Spinal cord (tissue), 10 donors: ENCODE measurements at places on chromosomes 6 and 20. TPM values are rescaled to one million over a fixed set of nuclear protein-coding genes. Genes with fewer than 3 reads are reported as not detected.

The SIRPB1 gene
- total RNA-seq: not detected

DNA sequence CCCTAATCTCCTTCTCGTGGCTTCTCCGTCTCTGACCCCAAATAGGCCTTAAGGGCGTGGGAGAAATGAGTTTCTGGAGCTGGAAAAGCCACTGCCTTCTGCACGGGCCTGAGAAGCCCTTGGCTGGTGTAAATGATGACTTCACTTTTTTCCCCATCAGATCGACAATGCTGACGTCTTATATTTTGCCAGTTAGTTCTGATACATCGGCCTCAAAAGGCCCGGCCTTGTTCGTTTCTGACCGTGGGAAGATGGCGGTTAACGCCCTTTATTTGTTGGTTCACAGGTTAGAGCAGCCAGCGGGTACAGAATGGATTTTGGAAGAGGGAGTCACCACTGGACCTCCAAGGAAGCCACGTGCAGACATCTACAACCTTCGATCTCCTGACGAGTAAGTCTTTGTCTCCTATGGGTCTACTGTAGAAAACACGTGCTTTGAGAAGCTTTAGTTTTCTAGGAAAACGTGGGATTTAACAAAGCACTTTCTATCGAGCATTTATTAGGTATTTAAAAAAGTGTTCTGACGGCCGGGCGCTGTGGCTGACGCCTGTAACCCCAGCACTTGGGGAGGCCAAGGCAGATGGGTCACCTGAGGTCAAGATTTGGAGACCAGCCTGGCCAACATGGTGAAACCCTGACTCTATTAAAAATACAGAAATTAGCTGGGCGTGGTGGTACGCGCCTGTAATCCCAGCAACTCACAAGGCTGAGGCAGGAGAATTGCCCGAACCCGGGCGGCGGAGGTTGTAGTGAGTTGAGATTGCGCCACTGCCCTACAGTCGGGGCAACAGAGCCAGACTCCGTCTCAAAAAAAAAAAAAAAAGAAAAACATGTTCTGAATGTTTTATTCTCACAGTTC, 1.2 kb upstream of the ZNFX1 start:
- DNase-seq: no peak

GRCh38 chr20:44481719-44482416, 6.2 kb downstream of the TTPAL start:
- no peak for DNase-seq

DNA sequence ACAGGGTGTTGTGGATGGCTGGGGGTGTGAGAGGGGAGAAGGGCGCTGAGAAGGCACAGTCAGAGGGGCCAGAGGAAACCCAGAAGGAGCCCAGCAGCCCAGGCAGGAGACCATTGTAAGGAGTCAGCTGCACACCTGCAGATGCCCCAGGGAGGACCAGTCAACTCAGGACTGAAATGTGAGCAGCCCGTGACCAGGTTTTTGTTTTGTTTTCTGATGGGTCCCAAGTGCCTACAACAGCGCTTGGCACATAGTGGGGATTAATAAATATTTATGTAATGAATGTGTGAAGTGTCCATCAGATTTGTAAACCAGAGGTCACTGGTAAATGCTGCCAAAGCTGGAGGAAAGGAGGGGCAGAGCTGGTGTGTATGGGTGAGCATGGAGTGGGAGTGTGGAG, 30.2 kb downstream of the TRAM2 start:
- no peak for DNase-seq

The TFEB gene
- total RNA-seq: 17.3 TPM

GRCh38 chr6:163708466-163708865, 293.9 kb downstream of the QKI start:
- no peak for DNase-seq

The BTNL2 gene
- total RNA-seq: not detected

The SLC22A2 gene
- 6.7 TPM for total RNA-seq

GRCh38 chr6:139240161-139241010, 51.4 kb downstream of the TXLNB start:
- DNase-seq: peak; percentile 56

- no peak for DNase-seq
Measured at GRCh38 chr20:20971810-20972209, 134.3 kb downstream of the LINC00237 start.

GRCh38 chr20:57378646-57379262, 12.4 kb upstream of the RBM38 start:
- DNase-seq: no peak

GRCh38 chr6:15574023-15574422, 88.8 kb downstream of the DTNBP1 start:
- no peak for DNase-seq

- DNase-seq: no peak
Measured at GRCh38 chr20:58471193-58472164, 43.7 kb downstream of the APCDD1L start.
